ENCODE measurements at places on chromosomes 13 and 19.

DNA sequence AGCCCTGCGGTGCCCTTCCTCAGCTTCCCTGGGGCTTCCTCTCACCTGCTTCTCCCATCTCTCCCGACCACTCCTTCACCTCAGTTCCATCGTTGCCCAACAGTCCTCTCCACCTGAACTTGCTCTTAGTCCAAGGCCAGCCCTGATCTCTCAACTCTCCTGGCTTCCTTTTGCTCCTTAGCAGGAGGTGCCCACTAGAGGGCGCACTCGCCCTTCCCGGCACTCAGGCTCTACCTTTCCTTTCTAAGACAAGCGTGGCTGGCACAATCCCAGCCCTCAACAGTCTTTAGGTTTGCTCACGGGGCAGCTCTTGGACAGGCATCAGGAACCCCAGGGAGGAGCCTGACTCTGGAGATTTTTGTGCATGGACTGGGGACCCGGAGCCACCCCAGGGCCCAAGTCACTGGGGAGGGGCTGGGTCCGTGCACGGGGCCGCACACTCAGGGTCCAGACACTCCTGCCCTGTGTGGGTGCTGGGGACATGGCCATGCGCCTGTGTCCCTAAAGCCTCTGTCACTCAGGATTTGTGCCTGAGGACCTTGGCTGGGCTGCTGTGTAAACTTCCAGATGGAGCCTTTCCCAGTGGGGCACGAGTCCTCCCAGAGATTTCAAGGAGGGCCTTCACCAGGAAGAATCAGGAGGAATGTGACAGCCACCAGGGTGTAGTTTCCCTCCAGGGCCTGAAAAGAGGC is 12.1 kb upstream of the CEACAM8 start:
- DNase-seq: peak; percentile 39

DNA sequence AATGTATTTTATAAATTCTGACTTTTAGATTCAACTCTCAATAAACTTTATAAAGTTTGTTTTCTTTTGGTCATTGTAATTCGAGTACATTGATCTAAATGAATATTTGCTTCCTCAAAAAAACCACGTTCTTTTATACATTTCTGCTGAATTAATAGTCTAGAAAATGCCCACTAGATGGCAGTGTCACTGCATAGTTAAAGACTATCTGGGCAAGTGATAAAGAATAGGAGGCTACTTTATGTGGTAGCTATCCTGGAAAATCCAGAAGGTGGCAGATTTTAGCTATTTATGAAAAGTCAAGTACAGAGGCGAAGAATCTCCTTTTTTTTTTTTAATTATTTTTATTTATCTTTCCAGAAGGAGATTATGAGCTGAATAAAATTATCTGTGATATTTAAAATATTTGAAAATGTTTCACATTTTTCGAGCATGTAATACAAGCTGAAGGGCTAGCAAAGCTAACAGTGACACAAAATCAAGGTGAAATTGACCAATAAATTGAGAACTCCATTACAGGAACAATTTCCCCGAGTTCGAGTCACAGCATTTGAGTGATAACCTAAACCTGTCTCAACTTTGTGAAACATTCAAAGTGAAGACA is 221.8 kb downstream of the OLFM4 start:
- no peak for DNase-seq

DNA sequence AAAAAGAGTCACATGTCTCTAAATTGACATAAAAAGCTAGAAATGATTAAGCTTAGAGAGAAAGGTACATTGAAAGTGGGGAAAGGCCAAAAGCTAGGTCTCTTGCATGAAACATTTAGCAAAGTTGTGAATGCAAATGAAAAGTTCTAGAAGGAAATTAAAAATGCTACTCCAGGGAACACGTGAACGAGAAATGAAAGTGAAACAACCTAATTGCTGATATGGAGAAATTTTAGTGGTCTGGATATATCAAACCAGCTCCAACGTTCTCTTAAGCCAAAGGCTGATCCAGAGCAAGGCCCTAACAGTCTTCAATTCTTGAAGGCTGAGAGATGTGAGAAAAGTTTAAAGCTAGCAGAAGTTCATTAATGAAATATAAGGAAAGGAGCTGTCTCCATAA is 419.8 kb downstream of the SLITRK6 start:
- DNase-seq: no peak

GRCh38 chr13:33351319-33351718 is 65.8 kb upstream of the STARD13 start:
- DNase-seq: no peak

- no peak for DNase-seq
Observed at GRCh38 chr13:102812611-102813287, 13.8 kb downstream of the BIVM start.
